Panc1 (cell line): ENCODE measurements at places on chromosomes 1 and 21.

GRCh38 chr1:121516234-121516967 lies 331.6 kb downstream of the SRGAP2C start:
- DNase-seq, result no peak

GRCh38 chr1:222557148-222557547 lies 9.2 kb upstream of the HHIPL2 start:
- no peak for DNase-seq

- no peak for DNase-seq
These were observed 113.5 kb downstream of the GDAP2 start for GRCh38 chr1:117815926-117816325.

- no peak for DNase-seq
These were observed 306.3 kb upstream of the RGS18 start for GRCh38 chr1:191851799-191852595.

DNA sequence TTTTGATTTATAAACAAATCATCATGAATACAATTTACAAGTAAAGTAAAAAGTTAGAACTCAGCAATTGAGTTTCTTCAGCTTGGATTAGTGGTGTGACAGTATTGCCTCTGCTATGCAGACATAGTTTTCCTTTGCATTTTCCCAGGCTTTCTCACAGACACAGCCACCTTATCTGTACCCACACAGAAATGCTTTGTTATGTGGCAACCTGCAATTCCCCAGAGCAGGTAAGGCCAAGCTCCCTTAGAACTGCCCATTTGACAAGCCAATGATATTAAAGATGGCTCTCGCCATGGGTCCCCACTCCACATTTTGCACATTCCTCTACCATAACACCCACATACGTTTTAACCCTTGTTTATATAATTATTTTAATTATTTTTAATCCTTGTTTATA lies 14.2 kb downstream of the FMO5 start:
- DNase-seq, result no peak

DNA sequence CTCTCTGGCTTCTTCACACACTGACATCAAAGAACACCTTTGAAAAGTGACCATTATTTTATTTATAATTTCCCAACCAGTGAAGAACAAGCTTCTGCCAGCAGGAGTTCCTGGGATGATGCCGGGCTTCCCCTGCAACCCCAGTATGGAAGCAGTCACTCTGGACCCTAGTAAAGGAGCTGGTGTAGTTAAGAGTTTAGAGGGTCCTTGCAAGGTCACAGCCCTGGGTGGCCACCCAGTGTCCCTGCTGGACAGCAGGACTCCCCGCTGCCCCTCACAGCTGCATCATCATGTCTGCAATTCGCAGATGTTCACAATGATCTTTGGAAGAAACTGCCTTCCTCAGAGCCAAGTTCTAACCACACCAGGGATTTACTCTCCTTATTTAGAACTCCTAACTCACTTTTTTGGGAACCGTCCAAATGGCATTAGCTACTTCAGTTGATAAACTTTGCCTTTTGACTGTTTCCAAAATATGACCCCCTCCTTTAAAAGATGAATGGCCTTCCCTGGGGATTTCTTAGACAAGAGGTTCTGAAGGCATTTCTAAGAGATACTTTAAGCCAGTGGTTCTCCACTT lies 90.6 kb downstream of the HIVEP3 start:
- no peak for DNase-seq

DNA sequence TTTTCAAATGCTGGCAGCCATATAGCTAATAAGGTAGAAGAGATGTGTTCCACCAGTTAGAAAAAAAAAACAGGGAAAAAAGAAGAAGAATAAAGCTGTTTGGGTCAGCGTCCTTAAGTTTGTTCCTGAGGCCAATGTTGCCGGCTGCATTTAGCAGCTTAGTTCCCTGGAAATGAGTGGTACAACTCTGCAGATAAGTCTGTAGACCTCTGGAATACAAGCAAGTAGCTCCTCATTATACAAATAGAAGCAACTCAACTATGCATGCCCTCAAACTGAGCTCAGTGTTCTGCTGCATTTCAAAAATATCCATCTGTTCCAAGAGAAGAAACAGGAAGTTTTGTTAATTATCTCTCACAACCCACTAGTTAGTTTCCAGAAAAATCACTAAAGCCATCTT lies 181.2 kb upstream of the PKN2 start:
- DNase-seq, result no peak

GRCh38 chr1:236400061-236400603 lies 6.0 kb downstream of the EDARADD start:
- DNase-seq, result no peak

DNA sequence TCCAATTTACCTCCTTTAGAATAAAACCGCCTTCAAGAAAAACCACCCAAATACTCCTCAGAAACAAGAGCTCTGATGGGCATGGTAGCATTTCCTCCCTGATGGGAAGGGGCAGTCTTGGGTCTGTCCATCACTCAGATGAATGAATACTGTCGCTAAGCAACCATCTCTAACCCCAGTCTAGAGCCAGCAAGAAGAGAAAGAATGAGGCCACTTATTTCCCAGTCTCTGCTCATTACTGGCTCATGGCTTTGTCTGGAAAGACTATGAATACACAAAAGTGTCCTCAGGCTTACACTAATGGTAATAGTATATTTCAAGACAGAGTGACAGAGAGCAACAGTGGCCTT lies 51.0 kb upstream of the F3 start:
- DNase-seq, result no peak

DNA sequence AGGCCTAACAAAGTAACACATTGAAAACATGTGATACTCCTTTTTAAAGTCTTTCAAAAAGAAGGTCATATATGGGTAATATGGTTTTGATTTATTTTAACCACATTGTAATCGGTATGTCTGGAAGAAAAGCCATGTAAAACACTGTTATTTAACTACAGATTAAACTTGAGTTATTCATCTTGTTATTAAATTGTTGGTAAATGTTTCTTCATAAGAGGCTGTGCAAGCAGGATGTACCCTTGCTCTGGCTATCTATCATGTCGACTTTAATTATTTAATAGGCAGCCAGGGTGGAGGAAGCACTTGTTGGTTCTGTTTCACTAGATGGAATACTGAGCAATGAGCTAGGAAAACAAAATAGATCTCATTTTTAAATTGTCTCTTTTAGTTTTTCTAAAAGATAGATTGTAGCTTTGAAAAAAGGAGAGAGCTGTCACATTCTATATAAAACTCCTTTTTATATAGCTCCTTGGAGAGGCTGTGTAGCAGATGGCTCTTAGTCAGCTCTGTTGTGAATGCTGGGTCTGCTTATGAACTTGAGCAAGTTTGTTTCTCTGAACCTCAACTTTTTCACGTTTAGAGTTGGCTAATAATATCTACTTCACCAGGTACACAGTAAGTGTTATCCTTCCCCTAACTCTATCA lies 39.5 kb downstream of the LRRC8B start:
- DNase-seq, result no peak

DNA sequence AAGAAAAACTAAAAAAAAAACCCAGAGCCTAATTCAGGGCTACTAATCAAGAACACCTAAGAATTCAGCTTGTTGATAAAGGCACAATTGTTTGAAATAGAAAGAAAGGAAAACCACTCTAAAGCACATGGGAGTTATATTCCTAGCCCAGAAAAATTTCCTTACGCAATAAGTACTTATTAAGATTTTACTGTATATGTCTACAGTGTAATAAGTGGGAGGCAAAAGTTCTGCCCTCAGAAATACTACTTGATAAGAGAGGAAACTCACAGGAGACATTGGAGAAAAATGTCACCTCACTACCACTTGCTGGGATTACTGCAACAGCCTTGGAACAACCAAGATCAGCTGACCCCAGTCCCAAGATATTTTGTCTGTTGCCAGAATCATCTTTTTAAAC lies 66.1 kb downstream of the IARS2 start:
- DNase-seq, result no peak

DNA sequence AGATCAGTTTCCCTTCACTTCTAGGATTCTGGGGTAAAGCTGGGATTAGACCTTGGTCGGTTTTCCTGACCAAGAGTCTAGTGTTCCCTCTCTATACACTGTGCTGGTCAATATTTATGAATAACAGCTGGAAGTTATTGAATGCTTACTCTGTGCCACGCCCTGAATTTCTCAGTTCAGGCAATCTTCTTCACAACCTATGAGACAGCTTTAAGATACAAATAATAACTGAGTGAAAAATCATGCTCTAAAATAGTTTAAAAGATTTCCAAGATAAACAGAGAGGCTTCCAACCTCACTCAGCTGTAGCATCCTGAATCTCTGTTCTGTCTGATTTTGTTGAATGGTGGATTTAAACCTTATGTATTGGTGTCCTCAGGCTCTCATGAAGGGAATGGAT lies 72.2 kb downstream of the GNG12 start:
- DNase-seq, result no peak

- DNase-seq, result no peak
These were observed 55.1 kb downstream of the OVGP1 start for GRCh38 chr1:111372336-111372965.

GRCh38 chr1:230584660-230585059 lies 57.6 kb upstream of the COG2 start:
- no peak for DNase-seq

DNA sequence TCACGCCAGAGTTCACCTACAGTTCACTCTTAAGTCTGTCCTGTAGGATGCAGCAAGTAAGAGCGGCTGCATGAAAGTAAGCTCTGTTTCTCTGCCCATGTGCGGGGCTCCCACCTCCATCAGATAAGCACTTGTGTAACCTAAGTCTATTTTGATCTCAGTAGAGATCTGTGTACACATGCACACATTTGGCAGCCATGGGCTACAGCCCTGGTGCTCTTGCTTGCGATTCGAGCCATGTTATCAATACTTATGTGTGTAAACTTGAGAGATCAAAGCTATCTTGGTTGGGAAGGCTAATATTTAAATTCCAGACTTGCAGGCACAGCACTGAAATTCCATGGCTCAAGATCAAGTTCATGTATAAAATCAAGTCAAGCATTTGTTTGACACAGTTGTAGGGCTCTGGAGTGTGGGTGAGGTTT lies 244.7 kb upstream of the FGGY start:
- no peak for DNase-seq

- DNase-seq, result no peak
These were observed 269.9 kb downstream of the NCAM2 start for GRCh38 chr21:21268061-21268471.

DNA sequence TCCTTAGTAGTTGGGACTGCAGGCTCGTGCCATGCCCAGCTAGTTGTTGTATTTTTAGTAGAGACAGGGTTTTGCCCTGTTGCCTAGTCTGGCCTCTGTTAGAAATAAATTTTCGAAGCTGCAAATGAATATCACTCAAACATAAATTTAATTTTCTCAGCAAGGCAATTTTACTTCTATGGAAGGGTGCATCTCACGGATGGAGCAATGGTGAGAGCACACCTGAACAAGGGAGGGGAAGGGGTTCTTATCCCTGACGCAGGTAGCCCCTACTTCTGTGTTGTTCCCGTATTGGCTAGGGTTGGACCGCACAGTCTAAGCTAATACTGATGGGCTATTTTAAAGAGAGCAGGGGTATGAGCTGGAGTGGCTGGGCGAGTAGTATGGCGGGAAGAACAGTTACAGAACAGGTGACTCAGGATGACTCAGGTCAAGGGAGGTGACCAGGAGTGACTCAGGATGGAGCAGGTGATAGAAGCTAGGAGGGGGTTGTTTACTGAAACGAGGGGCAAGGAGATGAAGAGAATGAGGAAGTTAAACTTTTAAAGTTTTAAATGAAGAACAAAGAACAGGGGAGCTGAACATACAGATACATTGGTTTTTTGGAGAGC lies 7.5 kb downstream of the MDM4 start:
- no peak for DNase-seq

GRCh38 chr1:91735266-91735845 lies 150.6 kb downstream of the TGFBR3 start:
- DNase-seq, result no peak

DNA sequence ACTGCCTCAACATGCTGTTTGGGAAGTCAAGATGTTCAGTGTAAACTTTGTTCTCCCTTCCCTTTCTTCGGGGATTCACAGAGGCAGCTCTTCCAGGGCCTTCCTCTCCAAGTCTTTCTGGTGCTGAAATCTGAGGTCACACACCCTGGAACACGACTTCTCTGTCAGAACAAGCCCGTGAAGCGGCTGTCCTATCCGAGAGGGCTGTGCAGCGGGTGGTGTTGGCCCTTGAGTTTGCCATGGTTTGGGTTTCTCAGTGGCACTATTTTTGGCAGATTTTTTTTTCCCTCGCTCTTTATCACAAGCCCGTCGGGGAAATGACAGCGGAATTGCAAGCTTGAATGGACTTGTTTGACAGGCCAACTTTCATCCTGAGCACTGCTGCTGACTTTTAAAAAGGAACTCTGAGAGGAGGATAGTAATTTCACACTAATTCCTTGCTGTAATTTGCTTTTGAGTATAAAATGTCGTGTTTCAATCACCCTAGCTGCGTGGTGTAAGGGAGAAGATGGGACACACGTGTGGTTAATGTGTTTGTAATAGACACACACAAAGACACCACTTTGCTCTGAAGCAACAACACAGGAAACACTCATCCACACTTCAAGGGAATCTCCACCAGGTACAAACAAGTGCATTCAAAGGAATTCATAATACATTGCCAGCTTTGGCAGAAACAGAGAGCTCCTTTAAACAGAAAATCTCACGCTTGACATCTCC lies 60.1 kb upstream of the TARBP1 start:
- DNase-seq, result no peak

DNA sequence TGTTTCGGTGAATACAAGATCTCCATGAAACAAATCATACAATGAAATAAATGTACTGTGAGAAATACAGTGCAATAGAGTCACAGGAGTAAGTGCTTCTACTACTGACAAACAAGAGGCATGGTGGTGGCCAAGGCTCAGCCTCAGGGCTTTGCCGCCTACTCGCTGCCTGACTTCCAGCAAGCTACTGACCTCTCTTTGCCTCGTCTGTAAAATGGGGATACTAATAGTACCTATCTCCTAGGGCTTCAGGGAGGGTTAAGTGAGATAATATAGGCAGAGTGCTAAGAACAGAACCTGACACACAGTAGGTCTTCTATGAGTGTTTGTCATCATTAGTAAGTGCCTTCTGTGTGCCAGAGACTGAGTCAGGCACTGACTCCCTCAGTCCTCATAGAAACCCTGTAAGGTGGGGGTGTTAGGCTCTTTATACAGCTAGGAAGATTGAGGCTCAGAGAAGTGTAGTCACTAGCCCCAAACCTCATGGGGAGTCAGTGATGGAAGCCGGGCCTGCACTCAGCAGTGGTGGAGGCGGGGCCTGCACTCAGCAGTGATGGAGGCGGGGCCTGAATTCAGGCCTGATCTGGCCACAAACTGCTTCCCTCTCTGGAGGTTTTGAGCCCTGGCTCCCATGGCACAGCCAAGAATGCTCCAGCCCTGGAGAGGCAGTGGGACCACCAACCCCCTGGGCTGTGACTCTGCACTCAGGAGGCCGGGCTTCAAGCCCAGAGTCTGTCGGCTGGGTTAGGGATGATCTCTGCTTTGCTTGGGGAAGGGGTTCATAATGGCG lies 6.8 kb downstream of the BSND start:
- DNase-seq, result no peak

DNA sequence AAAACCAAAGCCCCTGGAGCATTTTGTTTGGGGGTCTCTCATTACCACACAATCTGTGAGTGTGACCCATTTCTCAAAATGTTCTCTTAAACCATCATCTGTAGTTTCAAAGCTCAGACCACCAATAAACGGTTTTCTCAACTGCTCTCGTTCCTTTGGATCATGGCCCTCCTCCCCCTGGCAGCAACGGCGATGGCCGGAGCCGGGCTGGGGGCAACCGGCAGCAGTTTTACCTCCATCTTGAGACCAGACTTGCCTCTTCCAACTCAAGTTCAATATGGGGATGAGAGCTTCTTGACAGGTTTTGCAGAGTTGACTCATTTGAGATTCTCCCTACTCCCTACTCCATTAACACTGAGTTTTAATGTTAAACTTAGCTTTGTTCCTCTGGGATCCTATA lies 29.7 kb downstream of the LRRC42 start:
- no peak for DNase-seq

GRCh38 chr1:246775531-246776385 lies 51.5 kb downstream of the SCCPDH start:
- no peak for DNase-seq
